ENCODE measurements at places on chromosomes 12 and 14.
A peak's percentile ranks its signal among the peaks of the same experiment; 100 is the strongest.

DNA sequence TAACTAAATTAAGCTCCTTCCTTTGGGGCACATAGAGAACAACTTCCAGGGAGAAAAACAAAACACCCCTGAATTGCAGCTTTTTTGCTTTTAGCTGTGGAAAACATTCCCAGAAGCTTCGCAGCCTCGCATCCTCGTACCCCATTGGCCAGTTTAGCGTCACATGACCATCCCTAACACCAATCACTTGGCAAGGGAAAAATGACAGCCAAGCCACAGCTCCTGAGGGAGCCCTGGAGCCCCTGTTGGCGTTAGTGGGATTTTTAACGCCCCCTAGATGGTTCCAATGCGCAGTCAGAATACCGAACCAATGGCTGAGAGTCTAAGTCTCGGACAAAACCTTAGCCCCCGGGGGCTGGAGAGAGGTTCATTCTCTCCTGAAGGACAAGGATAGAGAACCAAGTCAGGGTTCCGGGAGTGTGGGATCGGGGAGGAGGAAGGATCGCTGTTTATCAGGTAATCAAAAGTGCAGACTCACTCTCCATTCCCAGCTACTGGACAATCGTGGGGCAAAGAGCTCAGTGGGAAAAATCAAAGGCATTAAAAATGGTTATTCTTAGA is 135.6 kb upstream of the HIF1A start:
- no peak for DNase-seq

GRCh38 chr12:57826966-57827365 is 8.4 kb upstream of the AVIL start:
- DNase-seq, result no peak

DNA sequence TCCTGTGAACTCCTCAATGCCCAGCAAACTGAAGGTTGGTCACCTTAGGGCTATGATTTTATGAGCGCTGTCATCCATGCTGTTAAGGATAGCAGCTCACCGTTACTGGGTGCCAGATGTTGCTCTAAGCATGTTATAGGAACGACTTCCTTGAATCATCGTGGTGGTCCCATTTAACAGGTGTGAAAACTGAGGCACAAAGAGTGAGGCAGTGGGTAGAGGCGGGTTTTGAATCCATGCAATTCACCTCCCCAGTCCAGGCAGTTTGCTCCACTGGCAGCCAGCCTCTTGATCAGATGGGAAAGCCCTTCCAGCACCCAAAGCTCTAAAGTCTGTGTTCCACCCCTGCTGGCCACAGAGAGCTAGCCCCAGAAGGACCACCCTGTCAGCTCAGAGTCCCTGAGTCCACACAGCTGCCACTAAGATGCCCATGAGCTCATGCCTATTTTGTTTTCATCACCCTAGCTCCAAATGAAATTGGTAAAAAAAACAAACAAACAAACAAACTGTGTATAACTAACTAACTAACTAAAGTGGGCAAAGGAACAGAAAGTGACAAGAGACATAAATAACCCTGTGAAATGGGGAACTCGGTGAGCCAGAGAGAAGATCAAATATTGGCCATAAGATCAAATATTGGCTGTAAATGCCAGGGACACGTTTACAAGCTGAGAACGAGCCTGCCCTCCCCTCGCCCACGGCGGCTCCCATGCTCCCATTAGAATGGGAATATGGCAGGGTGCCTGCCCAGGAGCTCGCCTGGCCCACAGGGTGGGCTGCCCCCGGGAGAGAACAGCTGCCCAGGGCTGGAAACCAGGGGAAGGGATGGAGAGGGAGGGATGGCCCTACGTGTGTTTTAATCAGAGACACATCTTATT is 72.3 kb upstream of the RFLNA start:
- DNase-seq, result no peak

GRCh38 chr14:77125281-77125801 is 16.2 kb downstream of the ZDHHC22 start:
- no peak for DNase-seq

DNA sequence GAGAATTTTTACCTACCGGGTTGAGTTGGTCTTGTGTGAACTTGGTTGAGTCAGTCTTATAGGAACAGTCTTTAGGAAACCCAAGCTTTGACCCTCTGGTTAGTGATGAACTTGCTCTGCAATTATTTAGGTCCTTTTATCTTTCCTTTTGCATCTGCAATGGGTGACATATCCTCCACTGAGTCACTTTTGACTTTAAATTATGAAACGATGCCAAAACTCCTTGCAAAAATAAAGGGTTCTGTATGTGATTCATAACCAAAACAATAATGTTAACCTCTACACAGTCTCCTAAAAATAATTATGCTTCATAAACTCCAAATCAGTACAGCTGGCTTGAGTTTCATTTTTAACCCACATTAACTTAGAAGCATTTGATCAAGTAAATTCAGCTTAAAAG is 979.4 kb downstream of the GALC start:
- no peak for DNase-seq

DNA sequence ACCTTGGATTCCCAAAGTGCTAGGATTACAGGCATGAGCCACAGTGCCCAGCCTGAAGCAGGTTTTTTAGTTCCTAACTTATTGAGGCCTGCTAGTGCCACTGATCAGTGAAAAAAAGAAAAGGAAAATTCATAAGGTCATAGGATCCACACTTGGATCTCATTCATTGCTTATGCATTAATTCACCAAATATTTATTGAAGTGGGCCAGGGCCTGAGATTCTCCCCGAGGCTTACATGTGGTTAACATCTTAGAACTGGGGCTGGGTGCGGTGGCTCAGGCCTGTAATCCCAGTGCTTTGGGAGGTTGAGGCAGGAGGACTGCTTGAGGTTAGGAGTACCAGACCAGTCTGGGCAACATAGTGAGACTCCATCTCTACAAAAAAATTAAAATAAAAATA is 29.5 kb upstream of the MAP1LC3B2 start:
- DNase-seq, result no peak

GRCh38 chr12:79451365-79451764 is 239.4 kb downstream of the PAWR start:
- no peak for DNase-seq

DNA sequence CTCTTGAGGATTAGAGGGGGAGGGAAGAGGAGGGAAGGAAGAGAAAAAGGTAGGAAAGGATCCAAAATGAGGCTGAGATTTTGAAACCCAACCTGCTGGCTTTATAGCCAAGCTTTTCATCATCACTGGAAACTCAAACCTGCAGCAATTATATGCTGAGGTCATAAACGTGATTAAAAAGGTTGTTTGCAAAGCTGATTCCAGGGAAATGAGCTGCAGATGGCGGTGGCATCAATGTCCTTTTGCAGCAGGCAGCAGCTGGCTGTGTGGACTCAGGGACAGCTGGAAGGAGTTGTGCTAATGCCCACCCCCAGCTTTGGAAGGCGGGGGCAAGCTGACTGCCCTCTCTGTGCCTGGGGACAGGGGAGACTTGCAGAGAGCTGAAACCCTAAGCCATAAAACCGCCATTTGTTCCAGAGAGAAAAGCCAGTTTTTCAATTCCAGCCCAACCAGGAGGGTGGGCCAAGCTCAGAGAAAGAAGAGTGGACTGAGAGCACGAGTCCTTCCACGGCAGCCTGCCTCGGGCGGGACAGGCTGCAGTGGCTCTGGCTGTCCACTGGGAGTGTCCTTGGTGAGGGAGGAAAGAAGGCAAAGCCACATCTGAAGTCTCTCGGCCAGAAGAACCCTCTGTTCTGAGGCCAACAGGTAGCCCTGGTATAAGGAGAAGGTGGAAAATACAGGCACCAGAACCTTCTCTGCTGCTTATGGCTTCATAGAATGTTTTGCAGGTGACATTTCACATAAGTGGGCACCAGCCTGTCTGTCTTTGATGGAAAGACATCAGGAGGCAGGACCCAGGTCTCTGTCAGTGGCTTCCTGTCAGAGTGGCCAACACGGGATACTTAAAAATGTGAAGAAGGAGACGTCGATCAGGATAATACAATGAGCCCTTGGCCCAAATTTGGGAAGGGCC is 90.7 kb downstream of the SINHCAF start:
- DNase-seq, result no peak

DNA sequence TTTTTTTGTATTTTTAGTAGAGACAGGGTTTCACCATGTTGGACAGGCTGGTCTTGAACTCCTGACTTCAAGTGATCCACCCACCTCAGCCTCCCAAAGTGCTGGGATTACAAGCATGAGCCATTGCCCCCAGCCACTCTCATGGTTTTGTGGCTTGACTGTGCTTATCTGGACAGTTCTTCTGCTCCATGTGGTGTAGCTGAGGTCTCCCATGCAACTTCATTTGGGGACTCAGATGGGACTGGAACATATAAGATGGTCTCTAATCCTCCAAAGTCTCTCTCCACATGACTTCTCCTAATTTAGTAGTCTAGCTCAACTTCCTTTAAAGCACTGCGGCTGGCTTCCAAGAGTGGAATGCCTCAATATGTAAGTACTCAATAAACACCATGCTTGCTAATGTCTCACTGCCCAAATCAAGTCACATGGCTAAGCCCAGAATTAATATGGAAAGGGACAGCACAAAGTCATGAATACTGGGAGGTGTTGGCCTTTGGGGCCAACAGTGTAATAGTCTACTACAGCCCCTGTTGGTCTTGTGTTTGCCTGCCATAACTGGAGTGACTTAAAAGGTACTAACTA is 7.4 kb downstream of the INHBC start:
- DNase-seq, result no peak

- no peak for DNase-seq
These were observed 21.8 kb downstream of the SLC15A4 start for GRCh38 chr12:128801879-128802391.

DNA sequence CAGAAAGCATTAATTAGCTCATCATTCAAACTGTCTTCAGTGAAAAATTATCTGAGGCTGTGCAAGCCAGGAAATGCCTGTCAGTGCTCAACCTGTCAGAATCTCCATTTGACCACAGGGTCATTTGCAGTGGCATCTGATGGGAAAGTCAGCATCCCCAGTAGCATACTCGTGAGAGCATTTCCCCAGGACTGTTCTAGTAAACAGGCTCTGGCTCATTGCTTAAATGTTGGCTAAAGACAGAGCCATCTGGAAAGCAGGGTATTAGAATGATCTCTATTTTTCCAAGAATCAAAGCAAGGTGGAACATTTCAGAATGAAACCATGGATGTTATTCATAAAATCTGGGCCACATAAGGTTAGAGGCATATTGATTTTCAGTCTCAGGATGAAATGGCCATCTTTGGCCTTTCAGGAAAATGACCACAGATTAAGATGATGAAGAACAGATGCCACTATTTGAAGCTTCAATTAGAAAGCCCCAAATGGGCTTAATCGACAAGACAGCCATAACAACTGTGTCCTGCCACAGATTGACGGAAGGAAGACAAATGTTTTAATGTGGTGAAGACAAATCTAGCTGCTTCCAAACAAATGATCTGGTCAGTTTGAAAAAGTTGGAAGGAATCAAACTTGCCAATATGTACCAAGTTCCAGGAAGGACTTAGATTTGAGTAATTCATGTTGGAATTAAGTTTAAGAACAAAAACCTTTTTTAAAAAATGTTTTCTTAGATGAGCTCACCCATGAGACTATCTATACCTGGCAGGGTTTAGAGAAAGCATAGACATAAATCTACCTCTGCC is 94.0 kb upstream of the FAR2 start:
- DNase-seq, result no peak

GRCh38 chr12:3253682-3254275 is 176.6 kb downstream of the TSPAN9 start:
- no peak for DNase-seq

- DNase-seq, result no peak
These were observed 163.8 kb downstream of the RPL10L start for GRCh38 chr14:46487582-46488350.

DNA sequence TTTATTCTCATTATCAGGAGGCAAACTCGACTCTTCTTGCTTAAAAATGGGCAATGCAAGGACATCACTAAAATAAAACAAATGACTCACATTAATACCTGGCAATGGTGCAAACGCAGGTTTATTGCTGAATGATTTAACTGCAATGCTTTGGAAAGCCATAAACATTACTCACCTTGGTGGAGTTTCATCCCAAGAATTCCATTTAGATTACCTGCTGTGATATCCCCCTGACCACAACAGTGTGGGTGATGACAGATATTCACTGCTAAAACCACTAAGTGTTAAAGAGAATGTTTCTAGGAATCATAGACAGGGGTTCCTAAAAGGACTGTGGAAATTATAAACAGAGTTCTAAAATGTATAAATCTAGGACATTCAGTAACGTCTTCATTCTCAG is 35.3 kb upstream of the CSRNP2 start:
- DNase-seq, result no peak

DNA sequence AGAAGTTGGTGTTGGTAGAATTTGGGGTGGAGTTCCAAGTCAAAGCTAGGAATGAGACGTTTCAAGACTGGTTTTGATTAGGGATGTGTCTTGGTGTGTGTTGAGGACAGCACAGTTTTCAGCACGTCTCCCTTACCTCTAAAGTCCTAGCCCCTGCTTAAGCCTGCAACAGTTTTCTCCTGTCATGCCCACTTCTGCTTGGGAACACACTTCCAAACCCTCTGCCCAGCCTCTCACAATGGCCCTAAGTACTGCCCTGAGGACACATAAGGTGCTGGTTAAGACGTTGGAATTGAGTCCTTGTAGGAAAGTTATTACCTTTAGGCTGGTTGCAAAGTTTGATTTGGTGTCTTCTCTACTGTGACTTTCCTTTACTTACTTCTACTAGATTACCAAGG is 710 bp upstream of the BMAL2 start:
- DNase-seq, result peak; percentile 11

- DNase-seq, result no peak
These were observed 14.9 kb upstream of the IFT81 start for GRCh38 chr12:110109037-110109836.

DNA sequence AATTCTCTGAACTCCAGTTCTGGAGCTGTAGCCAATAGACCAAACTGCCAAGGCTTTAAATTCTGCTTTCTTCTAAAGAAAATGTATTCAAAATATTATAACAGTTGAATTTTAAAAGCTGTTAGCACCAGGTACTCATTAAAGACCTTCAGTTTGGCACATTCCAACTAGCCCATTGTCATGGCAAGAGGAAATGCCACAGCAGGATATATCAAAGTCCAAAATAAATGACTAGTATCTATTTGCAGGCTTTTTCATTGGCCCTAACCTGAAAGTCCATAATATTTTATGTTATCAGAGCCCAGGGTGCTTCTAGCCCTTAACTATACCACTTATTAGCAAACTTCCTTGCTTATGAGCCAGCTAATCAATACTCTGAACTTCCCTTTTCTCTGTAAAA is 3.1 kb upstream of the RIC8B start:
- no peak for DNase-seq

DNA sequence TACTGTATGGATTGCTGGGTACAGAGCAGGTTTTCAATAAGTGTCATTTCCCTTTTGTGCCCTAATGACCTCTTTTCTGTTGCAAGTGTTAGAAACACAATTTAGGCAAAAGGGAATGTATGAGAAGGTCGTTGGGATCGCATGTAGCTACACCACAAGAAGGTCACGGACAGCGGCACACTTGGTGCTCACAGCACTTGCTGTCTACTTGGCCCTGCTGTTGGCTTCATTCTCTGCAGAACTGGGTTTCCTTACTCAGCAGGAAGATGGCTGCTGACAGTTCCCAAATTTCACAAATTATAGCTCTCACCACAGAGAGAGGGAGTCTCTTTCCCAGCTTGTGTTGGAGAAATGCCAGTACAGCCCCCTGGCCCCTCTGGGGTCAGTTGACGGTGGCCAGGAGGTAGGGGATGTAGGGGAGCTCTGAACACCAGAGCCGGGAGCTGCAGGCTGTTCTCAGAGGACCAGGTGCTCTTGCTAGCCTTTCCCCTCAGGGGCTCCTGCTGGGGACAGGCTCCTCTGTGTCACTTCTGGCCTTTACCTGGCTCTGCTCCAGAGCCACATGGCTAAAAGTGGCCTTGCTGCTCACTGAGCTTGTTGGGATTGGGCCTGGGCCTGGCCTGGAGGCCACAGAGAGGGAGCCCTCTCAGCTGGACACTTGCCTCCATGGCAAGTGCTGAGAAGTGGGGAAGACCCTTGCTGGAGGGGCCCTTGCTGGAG is 50.9 kb upstream of the BCL7A start:
- no peak for DNase-seq

All from activated CD4-positive, alpha-beta T cell treated with anti-CD3 and anti-CD28 coated beads, Interleukin-2, amount 50 U/mL, for 48 hours (primary cell).